ENCODE measurements at places on chromosomes 4 and X. TPM values are rescaled to one million over a fixed set of nuclear protein-coding genes. Genes with fewer than 3 reads are reported as not detected.

The SLC4A4 gene
- 29.1 TPM for total RNA-seq

The DYNLT3 gene
- total RNA-seq = 27.1 TPM

DNA sequence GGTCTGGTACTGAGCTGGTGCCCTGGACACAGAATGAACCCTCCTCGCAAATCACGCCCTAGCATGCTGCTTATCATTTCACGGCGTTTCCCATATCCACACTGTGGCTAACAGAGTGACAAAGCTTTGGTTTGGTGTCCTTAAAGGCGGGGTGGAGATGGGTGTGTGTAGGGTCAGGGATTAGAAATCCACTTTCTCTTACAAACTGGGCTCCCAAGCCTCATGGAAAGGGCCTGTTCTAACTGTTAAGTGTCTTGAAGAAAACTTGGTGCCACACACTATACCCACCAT, 735 bp upstream of the CHRDL1 start:
- DNase-seq = no peak

DNA sequence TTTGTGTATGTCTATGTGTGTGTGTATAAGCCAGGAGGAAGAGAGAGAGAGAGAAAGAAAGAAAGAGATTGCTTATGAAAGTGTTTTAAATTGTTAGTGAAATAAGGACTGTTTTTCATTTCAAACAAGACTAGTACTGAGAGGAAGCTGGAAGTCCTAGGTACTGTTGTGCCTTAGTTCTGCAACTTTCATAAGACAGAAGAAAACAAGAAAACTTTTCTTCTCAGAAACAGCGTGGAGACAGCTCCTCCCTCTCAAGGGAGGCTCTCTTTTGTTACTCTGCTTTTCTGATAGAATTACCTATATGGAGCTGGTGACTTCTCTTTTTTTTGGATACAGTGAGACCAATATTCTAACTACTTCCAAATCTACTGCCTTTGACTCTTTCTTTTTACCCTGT, 62.5 kb downstream of the BANK1 start:
- DNase-seq = no peak

DNA sequence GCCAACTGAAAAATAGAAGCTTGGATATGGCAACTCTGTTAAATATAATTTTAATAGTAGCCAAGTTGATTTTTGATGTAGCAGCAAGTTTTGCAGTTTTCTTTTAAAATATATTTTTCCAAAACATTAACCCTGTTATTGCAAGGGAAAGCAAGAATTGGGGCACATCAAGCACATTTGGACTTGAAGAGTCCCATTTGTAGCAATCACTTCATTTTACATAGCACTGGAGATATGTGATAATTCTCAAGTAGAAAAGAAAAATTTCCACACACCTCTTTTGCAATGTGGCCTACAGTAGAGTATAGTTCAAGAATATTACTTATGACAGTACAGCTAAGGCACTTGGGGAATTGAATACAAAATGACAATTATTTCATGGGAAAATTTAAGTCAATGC, 1.9 kb upstream of the PPP4R3C start:
- no peak for DNase-seq

DNA sequence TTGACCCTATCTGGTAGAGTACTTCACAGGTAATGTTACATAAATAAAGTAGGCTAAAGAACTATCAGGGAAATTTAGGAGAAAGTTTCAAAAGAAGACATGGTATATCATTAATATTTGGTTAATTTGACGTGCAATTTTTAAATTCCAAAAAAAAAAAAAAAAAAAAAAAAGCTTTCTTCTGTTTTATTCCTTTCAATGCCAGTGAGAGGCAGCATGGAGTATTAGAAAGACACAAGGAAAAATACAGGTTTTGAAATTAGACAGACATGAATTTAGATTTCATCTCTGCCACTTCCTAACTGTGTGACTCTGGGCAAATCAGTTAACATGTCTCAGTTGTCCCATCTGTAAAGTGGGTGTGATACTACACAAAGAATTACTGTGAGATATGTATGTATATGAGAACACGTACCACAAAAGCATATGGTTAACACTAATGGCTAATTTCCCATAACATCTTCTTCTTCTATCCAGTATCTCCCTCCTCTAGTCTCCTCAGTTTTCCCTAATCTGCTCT, 132.5 kb downstream of the GPC3 start:
- DNase-seq = no peak

DNA sequence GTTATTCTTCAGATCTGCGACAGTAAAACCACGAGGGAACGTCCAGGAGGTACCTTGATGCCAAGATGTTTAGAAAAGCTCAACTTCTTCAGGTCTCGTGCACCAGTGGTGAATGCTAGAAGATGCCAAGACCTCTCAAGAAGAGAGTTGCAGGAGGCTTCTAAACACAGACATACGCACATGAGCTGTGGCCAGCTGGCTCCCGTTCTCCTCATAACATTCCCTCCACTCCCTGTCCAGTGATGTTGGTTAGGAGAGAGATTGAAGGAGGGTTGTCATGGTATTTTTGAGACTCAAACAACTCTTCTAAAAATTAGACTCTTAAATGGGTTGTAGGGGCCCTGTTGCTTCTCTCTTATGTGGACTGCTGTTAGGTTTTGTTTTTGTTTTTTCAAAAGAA, 184.3 kb downstream of the QDPR start:
- DNase-seq = no peak

All from heart right ventricle (tissue), 16 donors.